ENCODE measurements at places on chromosomes 12 and 14. TPM values are rescaled to one million over a fixed set of nuclear protein-coding genes. Genes with fewer than 3 reads are reported as not detected.

Gene ARPC3
- 271 TPM for total RNA-seq

Gene HVCN1
- 2.7 TPM for total RNA-seq

Gene RAN
- total RNA-seq: 514 TPM

Gene CCDC63
- total RNA-seq: not detected

Gene BRMS1L
- total RNA-seq: 4.8 TPM

Gene RNU4-1
- total RNA-seq: under 0.01 TPM
